ENCODE measurements at places on chromosomes 4 and X.

GRCh38 chrX:87006561-87006960, 511.0 kb upstream of the KLHL4 start:
- DNase-seq: no peak

DNA sequence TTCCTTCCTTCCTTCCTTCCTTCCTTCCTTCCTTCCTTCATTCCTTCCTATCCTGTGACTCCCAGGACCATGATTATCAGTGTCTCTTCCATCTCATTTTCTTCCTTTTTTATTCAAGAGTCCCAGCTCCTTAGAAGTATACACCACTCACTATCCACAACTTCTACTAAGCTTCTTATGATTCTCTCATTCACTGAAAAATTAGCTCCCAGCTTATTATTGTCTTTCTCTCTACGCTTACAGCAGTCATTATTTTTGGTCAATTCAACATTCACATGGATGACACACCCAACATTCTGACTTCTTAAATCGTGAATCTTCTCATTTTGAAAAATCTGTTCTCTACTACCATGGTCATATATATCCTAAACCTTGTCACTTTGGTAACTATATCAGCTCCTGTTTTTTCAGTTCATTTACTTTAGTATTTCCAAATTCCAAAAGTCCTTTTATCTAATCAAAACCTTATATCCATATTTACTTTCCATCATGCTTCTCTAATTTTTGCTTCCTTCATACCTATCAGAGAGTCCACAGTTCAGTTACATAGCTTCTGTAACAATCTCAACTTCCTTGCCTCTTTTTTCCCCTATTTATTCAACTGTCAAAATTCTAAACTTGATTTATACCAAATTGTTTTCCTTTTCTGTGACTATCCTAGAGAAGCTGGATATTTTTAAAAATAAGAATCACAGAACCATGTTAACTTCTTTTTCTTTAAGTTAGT, 677.5 kb downstream of the RAPGEF2 start:
- DNase-seq: no peak

DNA sequence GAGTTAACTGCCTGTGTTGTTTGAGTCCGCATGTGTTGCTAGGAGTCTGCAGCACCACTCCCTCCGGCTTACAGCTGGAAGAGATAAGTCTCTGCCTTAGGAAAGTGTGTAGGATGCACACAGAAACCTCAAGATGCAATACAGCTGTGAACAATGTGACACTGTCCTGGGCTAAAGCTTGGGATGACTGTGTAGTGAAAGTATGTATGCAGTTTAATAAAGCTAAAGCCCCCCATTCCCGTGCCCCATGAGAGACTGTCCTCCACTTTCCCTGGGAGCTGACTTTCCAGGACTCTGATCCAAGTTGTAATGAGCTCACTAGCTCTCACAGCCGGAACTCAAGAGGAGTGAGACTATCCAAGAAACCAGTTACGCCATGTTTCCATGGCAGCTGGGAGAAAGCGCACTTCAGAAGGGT, 156.6 kb upstream of the FTHL17 start:
- no peak for DNase-seq

DNA sequence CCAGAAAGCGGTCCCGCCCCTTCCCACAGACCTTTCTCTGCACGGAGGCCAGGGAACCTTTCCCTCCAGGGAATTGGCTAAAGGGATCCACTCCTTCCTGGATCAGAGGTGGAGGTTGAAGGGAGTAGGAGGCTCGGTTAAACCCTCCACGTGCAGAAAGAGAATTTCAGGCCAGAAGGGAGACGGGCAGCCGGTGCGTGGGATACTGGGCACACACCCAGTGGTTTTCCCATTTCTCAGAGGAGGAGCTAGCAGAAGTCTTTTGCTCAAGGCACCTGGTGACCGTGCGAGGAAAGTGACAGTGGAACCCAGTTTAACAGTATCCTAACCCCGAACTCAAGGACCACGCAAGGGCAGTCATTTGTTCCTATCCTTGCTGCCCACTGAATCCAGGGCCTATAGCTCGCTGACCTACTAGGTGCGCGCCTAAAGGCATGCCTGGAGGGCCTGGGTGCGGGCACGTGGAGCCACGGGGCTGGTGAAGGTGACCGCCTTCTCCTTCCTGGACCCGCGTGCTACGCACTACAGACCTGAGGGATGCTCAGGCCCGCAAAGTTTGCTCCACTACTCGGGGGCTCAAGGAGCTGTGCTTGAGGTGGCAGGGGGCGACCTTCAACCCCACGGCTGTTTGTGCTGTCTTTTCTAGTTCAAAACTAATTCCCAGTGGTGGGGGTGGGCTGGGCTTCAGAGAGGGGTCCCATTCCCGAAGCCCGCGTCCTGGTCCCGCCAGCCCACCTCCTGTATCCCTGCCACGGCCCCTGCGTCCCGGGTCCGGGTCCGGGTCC, 587 bp upstream of the AFF2 start:
- no peak for DNase-seq

DNA sequence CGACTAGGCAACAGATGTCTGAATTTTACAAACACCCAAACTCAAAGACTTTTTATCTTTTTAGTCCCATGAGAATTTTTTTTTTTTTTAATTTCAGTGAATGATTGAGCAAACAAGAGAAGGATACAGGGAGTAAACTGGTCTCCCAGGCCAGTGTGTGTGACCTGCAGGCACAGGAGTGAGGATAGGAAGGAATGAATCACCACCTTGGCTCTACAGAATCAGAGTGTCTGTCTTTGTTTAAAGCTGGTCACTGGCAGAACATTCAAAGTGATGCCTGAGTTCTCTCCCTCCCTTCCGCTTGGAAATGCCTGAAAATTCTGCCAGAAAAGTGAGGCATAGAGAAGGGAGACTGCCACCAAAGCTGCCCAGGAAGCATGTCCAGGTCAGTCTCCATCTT, 69.5 kb downstream of the PARM1 start:
- peak; percentile 43 for DNase-seq

DNA sequence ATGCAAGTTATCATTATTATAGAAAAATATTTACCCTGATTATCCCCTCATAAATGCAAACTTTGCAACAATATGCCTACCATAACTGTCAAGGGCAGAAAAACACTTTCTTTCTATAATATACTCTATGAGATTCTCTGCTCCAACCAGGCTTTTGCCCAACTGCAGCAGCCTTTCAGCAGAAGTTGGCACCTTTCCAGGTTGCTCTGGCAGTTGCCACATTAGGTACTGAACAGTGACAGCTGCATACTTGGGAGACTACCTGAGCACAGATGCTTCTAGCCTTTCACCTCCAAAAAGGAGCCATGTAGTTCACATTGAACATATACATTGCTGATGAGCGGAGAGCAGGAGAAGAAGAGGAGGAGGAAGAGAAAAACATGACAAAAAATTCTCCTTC, 69.5 kb upstream of the BRWD3 start:
- peak; percentile 15 for DNase-seq

GRCh38 chrX:12999422-12999821, 24.5 kb downstream of the TMSB4X start:
- no peak for DNase-seq

GRCh38 chr4:57110640-57111511, 691 bp upstream of the IGFBP7 start:
- peak; percentile 49 for DNase-seq

GRCh38 chr4:173301518-173302201, 32.5 kb downstream of the HMGB2 start:
- peak; percentile 23 for DNase-seq

DNA sequence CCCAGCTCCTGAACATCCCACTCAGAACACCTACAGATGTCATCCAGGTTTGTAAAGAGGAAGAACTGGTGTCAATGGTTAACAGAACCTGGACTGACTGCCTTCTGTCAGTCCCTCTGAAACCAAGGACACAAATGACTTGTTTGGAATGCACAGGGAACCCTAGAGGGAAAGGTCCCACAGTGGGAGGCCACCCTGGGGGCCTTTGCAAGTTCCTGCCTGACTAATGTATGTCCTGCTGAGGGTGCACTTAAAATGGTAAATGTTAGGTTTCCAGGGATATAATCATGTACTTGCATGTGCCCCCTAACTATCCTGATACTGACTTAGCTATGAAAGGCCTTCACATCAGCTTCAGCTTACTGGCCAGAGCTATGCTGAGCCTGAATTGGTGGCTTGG, 15.0 kb upstream of the XAGE2 start:
- DNase-seq: no peak

GRCh38 chrX:22758807-22759481, 240.8 kb upstream of the DDX53 start:
- DNase-seq: no peak

DNA sequence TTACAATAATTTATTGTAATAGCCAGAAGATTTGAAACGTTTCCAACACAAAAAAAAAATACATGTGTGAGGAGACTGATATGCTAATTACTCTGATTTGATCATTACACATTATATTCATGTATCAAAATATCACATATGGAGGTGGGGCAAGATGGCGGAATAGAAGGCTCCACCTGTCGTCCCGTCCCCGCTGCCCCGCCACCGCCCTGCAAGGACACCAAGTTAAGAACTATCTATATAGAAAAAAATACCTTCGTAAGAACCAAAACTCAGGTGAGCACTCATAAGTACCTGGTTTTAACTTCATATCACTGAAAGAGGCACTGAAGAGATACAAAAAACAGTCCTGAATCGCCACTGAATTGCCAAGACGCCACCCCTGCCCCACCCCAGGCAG, 60.9 kb upstream of the SCRG1 start:
- no peak for DNase-seq

- no peak for DNase-seq
Measured at GRCh38 chr4:4776934-4777333, 82.5 kb upstream of the MSX1 start.

GRCh38 chr4:108874806-108875205, 112.0 kb upstream of the ETNPPL start:
- DNase-seq: no peak

DNA sequence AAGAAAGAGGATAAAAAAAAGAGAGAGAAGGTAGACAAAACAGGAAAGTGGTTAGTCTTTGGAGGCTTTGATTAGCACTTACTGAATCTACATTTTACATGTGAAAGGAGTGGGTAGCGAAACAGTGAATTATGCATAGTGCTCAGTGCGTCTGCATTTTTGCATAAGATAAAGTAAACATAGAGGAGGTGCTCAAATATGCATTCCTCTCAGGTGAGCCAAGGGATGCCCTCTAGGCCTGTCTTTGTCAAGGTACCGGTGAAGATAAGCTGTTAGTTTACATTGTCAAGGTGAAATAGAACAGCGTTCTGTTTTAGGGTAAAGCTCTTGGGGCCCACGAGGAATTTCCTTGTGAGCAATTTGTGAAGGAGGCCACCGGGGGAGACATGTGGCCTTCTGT, 260.6 kb downstream of the TRIML1 start:
- DNase-seq: peak; percentile 84

- DNase-seq: no peak
Measured at GRCh38 chr4:13887010-13887409, 259.5 kb upstream of the BOD1L1 start.

DNA sequence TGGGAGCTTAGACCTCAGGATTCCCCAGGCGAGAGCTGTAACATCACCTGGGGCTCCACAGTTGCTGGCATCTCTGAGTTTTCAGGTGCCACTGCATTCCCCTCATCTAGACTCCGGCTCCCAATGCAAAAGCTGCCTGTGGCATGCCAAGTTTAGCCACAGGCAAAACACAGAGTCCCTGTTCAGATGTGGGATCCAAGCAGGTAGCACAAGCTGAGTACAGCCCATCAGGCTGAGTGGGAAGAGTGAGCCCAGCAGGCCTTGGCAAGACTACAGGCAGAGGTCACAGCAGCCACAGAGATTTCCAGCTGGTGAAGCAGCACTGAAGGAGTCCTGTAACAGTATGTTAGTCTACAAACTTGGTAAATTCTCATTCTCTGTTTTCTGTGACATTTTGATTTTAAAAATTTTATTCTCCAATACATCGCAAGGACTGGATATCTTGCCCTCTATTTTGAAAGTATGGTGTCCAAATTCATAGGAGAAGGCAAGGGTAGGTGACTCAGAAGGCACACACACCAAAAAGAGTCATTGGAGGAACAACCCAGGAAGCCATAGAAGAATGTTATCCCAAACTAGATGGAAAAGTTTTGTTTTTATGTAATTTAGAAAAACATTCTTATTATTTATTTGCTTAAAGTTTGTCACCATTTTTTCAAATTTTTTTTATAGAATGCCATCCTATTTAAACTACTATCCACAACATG, 13.6 kb upstream of the CXCL2 start:
- peak; percentile 58 for DNase-seq

- no peak for DNase-seq
Measured at GRCh38 chr4:33785843-33786242, 2458.5 kb downstream of the ARAP2 start.

- no peak for DNase-seq
Measured at GRCh38 chr4:149108626-149109025, 666.4 kb upstream of the NR3C2 start.

GRCh38 chr4:43898836-43899235, 549.8 kb downstream of the KCTD8 start:
- DNase-seq: no peak

- DNase-seq: no peak
Measured at GRCh38 chr4:138673053-138673452, 342.5 kb upstream of the NOCT start.

DNA sequence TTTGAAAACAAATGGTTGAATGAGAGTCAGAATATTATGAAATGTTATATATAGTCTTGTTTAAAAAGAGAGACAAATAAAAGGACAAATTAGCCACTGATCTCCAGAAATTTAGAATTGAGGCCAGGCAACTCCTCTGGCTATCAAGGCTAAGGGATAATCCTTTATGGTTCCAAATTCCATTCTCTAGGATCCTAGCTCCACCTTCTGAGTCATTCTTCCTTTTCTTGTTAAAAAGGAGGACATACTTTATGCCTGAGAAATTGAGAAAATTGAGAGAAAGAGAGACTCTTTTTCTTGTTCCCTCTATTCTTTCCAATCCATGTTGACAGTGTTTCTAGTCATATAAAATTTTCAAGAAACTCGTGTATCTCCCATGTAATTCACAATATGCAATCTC, 1299.5 kb downstream of the FSTL5 start:
- DNase-seq: no peak

GRCh38 chr4:169225058-169225751, 45.6 kb downstream of the SH3RF1 start:
- peak; percentile 95 for DNase-seq

Measured in epithelial cell of esophagus (primary cell).